ENCODE measurements at places on chromosomes 3 and 15.

DNA sequence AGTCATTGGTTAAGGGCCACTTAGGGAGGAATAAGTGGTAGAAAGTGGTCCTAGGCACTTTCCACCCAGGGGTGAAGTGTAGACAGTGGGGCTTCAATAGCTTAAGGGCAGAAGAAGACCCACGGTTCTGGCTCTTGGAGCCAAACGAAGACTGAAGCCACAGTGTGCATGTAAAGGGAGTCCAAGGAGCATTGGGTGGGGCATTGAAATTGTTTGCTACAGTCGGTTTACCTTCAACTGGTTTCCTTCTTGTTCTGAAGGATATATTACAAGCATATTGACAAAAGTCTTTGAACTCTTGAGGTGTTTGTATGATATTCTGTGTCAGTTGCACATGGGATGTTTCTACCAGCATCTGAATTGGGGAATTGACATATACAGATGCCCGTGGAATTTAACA, 166.5 kb upstream of the CTDSPL start:
- peaks cover 45% of the 10 kb centered on the region for H3K27me3 ChIP-seq
- no peak overlapping the region for H3K27ac ChIP-seq
- H3K36me3 ChIP-seq = no peaks in the 10 kb centered on the region
- H3K4me3 ChIP-seq = no peak overlapping the region

- peak overlapping the region; percentile 31 for H3K4me3 ChIP-seq
- no peaks in the 10 kb centered on the region for H3K27me3 ChIP-seq
- H3K4me1 ChIP-seq = peaks cover 81% of the 10 kb centered on the region
- no peaks in the 10 kb centered on the region for H3K36me3 ChIP-seq
Observed at GRCh38 chr3:58062472-58062871, 54.2 kb downstream of the FLNB start.

GRCh38 chr15:45212493-45212892, 24.7 kb upstream of the SHF start:
- no peaks in the 10 kb centered on the region for H3K36me3 ChIP-seq
- H3K4me3 ChIP-seq = no peak overlapping the region
- H3K4me1 ChIP-seq = no peaks in the 10 kb centered on the region
- peaks cover 17% of the 10 kb centered on the region for H3K27me3 ChIP-seq

GRCh38 chr15:30859091-30859874, 44.4 kb upstream of the FAN1 start:
- DNase-seq = no peak
- H3K4me3 ChIP-seq = no peak overlapping the region
- no peak overlapping the region for H3K27ac ChIP-seq
- H3K4me1 ChIP-seq = no peaks in the 10 kb centered on the region
- H3K27me3 ChIP-seq = no peaks in the 10 kb centered on the region

DNA sequence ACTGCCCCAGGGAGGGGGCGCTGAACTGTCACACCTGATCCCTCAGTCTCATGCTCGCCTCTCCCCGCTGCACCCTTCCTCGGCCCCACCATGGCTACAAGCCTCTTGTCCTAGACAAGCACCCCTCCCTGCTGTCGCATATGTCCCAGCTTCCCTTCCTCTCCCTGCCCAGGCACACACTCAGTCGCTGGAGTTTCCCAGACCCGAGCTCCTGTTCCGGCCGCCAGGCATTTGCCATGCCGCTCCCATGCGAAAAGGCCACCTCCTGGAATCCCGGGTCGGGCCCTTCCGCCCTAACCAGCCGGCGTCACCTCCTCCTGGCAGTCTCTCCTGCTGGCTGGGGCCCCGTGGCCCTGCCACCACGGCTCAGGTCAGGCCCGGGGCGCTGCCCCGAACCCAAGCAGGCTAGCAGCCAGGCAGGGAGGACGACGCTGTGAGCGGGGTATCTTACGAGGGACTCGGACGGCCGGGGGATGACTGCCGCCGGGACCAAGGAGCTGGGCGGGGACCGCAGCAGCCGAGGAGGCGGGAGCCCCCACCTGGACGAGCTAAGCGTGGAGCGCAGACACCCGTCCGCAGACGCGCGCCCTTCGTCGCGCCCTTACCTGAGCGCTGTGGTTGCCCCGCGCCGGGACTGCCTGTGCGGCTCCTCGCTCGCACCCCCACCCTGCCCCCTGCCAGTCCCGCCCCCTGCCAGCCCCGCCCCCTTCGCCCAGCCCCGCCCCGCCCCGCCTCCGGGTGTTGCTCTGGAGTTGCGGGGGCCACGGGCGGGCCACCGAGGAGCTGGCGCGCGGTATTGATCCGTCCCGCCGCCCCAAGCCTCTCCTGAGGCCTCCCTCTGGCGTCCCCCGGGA, at the start of gene ALS2CL:
ALS2CL (minus strand) TSS at position 642 of the 854 bp plus-strand sequence. CDS start 4,239 bp downstream, outside the sequence.
- peak within 1 kb of the TSS; percentile 69 for H3K4me3 ChIP-seq
- H3K27ac ChIP-seq = no peak within 1 kb of the TSS
- peaks cover 25% of the 10 kb centered on the region for H3K27me3 ChIP-seq
- H3K36me3 ChIP-seq = no peaks in the 10 kb centered on the region
- DNase-seq = peak; percentile 66

DNA sequence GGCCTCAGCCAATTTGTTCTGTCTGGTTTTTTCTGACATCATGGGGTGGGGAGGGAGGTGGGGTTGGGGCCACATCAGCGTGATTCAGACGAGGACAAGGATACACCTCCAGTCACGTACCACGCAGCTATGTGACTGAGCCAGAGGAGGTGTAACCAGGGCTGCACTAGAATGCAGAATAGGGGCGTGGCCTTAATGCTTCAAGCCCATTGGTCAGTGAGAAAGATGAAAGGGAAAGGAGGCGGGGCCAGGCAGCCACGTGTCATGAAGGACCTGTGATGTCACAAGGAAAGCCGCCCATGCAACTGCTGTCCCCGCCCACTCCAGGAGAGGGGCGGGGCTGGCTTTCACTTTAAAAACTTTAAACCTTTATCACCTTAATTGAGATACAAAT, at the start of gene GOLGA6L2:
GOLGA6L2 (minus strand) TSS at position 137 of the 394 bp plus-strand sequence; CDS start at position 75, 62 bp downstream.
- H3K36me3 ChIP-seq = peaks cover 31% of the 10 kb centered on the region
- H3K4me3 ChIP-seq = no peak within 1 kb of the TSS
- no peak within 1 kb of the TSS for H3K27ac ChIP-seq
- H3K4me1 ChIP-seq = no peaks in the 10 kb centered on the region

- H3K27ac ChIP-seq = peak overlapping the region; percentile 25
- H3K4me3 ChIP-seq = no peak overlapping the region
- H3K4me1 ChIP-seq = peaks cover 49% of the 10 kb centered on the region
- no peaks in the 10 kb centered on the region for H3K36me3 ChIP-seq
- DNase-seq = no peak
Observed at GRCh38 chr15:61141497-61142125, 87.5 kb downstream of the RORA start.

GRCh38 chr3:100089812-100090668, 24.3 kb downstream of the FILIP1L start:
- no peaks in the 10 kb centered on the region for H3K36me3 ChIP-seq
- peaks cover 45% of the 10 kb centered on the region for H3K4me1 ChIP-seq
- H3K4me3 ChIP-seq = no peak overlapping the region
- no peaks in the 10 kb centered on the region for H3K27me3 ChIP-seq
- H3K27ac ChIP-seq = peak overlapping the region; percentile 36

DNA sequence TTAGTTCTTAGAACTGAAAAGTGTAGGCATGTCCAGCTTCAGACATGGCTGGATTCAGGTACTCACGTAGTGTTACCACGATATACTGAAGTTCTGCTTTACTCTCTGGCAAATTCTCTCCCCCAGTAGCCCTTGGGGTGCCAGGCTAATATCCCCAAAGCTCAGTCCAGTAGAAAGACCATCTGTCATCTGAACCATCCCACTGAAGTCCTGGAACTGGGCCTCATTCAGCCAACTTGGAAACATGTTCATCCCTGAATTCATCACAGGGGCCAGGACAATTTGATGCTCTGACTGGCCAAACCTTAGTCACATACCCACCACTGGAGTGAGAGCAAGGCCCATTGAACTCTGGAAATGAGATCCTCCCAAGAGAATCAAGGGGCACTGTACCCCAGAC, 8.2 kb downstream of the EFCC1 start:
- peaks cover 42% of the 10 kb centered on the region for H3K27me3 ChIP-seq
- no peaks in the 10 kb centered on the region for H3K36me3 ChIP-seq
- no peak overlapping the region for H3K4me3 ChIP-seq
- no peaks in the 10 kb centered on the region for H3K4me1 ChIP-seq
- no peak for DNase-seq

- no peak for DNase-seq
- no peak overlapping the region for H3K4me3 ChIP-seq
- no peak overlapping the region for H3K27ac ChIP-seq
Observed at GRCh38 chr3:53484984-53485383, 9.4 kb upstream of the CACNA1D start.

- DNase-seq = no peak
- H3K27ac ChIP-seq = no peak overlapping the region
- peaks cover 17% of the 10 kb centered on the region for H3K36me3 ChIP-seq
- no peaks in the 10 kb centered on the region for H3K4me1 ChIP-seq
- no peak overlapping the region for H3K4me3 ChIP-seq
Observed at GRCh38 chr3:194462936-194463335, 23.9 kb downstream of the ATP13A3 start.

- H3K27ac ChIP-seq = peak overlapping the region; percentile 37
- H3K4me3 ChIP-seq = no peak overlapping the region
- H3K36me3 ChIP-seq = peaks cover 32% of the 10 kb centered on the region
Observed at GRCh38 chr15:63072809-63073277, 30.3 kb downstream of the TPM1 start.

DNA sequence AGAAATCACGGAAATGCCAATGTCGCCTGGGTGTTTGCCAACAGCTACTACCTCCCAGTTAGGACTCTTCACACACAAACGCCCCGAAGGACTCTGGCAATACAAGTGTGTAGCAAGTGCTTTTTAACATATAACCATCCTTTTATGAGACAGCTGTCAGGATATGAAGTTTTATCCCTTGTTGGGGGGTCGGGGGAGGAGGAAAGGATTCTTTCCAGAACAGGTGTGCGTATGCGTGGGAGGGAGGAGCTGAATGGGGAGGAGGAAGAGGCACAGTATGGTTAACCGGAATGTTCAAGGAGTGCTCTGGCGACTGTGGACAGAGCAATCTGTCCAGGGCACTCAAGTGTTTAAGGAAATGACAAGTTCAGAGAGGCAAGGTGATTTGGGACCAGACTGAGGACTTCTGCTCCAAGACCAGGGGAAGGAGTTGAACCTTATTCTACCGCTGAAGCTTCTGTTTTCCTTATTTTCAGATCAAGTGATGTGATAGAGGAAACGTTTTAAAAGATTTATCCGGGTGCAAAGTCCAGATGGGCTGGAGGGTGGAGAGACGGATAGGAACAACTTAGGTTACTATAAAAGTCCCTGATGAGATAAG, 1.3 kb downstream of the TSPAN3 start:
- H3K36me3 ChIP-seq = no peaks in the 10 kb centered on the region
- DNase-seq = no peak
- peaks cover 6% of the 10 kb centered on the region for H3K27me3 ChIP-seq
- peaks cover 24% of the 10 kb centered on the region for H3K4me1 ChIP-seq

- H3K4me3 ChIP-seq = no peak overlapping the region
- no peak for DNase-seq
- H3K27ac ChIP-seq = no peak overlapping the region
- no peaks in the 10 kb centered on the region for H3K36me3 ChIP-seq
- H3K27me3 ChIP-seq = no peaks in the 10 kb centered on the region
Observed at GRCh38 chr15:78751602-78751979, 59.7 kb downstream of the ADAMTS7 start.

- peaks cover 29% of the 10 kb centered on the region for H3K36me3 ChIP-seq
- no peak for DNase-seq
- no peaks in the 10 kb centered on the region for H3K27me3 ChIP-seq
- H3K4me1 ChIP-seq = peaks cover 8% of the 10 kb centered on the region
Observed at GRCh38 chr3:36678216-36679013, 85.9 kb downstream of the DCLK3 start.

DNA sequence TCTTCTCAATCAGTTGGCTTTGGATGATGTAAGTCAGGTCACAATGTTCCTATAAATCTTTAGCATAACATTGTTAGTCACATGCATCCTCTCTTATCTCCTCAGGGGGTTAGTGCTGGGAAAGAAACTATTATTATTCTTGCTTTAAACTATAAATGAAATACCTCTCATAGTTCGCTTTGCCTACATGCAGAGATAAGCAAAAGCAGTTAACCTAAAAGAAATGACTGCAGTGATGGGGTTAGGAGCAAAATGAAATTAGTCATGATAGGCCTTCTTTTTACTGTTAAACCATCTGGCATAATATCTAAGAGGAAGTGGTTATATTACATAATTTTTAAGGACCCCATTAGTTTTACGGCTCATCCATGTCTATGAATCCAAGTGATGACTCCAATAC, 91.7 kb upstream of the IGSF10 start:
- no peak overlapping the region for H3K4me3 ChIP-seq
- no peak for DNase-seq
- no peak overlapping the region for H3K27ac ChIP-seq
- no peaks in the 10 kb centered on the region for H3K27me3 ChIP-seq
- H3K4me1 ChIP-seq = peaks cover 7% of the 10 kb centered on the region
- H3K36me3 ChIP-seq = no peaks in the 10 kb centered on the region

GRCh38 chr15:77115179-77115578, 44.3 kb upstream of the TSPAN3 start:
- H3K27me3 ChIP-seq = no peaks in the 10 kb centered on the region
- no peak overlapping the region for H3K4me3 ChIP-seq
- 0 out of 2 replicates have a peak overlapping the region, but pooled peaks have one; percentile 0 for H3K27ac ChIP-seq
- DNase-seq = no peak
- peaks cover 10% of the 10 kb centered on the region for H3K36me3 ChIP-seq

DNA sequence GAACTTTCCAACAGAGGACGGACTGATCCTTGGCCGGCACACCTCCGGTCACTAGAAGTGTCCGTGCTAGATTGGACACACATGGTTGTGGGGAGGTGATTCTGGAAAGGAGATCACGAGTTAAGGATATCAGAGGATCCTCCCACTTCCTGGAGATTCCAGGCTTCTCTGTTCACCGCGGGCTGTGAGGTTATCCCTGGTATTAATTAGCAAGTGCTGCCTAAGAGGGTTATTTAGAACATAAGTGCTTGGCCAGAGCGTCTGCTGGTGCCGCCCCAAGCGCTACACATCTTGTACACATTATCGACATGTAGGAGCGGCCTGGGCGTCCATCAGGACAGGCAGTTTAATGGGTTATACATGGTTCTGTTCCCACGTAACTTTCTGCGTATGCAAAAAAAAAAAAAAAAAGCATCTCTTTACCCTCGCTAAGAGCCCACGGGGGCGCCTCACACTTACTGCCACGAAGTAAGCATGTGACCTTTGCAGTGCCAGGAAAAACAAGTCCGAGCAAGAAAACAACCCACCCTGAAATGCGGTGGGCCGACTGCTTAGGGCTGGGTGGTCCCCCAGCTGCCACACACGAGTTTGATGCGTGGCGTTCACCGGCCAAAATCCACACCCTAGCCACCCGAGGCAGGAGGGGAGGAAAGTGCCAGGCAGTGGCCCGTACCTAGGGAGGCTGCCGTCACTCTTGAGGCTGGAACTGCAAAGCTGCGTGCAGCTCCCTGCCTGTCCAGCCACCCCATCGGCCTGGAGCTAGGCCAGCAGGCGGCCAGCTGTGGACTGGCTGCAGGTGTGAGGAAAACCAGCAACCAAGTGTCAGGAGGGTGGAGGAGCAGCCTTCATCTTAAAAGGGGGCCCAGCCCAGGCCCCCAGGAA, 78.0 kb downstream of the CPN2 start:
- H3K4me1 ChIP-seq = peaks cover 43% of the 10 kb centered on the region
- H3K27me3 ChIP-seq = peaks cover 2% of the 10 kb centered on the region
- DNase-seq = peak; percentile 8
- H3K27ac ChIP-seq = no peak overlapping the region
- no peak overlapping the region for H3K4me3 ChIP-seq
